CD4-positive, alpha-beta T cell treated with Interleukin-6 for 4 hours (primary cell): ENCODE measurements at places on chromosomes 2 and 18.
A peak's percentile ranks its signal among the peaks of the same experiment; 100 is the strongest.

DNA sequence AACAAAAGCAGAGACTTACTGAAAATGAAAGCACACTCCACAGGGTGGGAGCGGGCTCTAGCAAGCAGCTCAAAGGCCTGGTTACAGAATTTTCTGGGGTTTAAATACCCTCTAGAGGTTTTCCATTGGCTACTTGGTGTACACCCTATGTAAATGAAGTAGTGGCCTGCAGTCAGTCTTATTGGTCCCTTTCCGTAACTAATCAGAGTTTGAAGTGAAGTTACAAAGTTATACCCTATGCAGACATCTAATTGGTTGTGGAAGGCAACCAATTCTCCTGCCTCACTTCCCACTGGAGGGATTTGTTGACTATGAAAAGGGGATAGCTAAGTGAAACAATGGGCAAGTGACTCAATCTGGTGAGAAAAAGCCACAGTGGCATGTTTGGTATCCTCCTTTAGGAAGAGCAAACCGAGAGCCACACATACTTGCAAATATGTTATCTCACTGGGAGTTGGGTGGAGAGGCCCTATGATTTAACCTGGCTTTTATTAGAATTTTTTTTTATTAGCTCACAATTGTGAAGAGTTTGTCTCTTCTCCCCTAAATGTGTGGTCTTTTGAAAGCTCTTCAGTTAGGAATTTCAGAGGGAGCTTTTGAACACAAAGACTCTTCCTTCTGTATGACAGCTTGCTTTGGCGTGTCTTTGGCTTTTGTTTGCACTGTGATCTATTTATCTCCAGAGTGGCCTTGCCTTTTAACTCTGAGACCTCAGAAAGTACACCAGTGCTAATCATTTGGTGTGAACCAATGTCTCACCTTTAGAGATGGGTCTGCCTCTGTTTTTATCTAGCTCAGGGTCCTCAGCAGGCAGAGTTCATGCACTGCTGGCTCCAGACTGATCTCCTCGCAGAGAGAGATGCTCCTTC is 69.6 kb downstream of the MAP4K4 start:
- no peak for DNase-seq

GRCh38 chr18:48834413-48835031 is 116.2 kb downstream of the SMAD7 start:
- DNase-seq = peak; percentile 80

DNA sequence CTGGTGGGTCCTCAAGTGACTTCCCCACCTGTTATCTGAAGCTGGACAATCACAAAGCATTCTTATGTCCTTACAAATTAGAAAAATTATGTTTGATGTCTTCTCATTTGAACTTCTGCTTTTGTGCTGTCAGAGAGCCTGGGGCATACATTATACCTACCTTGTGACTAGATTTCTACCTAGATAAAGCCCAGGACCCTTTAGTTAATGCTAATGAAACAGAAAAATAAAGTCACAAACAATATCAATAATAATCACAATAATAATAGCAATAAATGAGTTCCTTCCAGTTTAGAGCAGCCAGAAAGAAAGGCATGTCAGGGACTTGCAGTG is 456.4 kb downstream of the SETBP1 start:
- DNase-seq = no peak

DNA sequence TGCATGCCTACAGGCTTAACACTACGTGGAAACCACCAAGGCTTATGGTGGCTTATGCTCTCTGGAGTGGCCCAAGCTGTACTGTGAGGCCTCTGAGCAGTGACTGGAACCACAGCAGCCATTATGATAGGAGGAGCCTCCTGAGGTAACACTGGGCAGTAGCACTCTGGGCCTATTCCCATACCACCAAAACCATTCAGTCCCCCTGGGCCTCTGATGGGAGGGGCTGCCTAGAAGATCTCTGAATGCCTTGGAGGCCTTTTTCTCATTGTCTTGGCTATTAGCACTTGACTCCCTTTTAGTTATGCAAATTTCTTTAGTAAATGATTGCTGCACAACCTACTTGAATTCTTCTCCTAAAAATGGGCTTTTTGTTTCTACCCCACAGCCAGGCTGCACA is 985.0 kb downstream of the DPP10 start:
- no peak for DNase-seq

- no peak for DNase-seq
Measured at GRCh38 chr2:176038694-176039093, 36.6 kb upstream of the LNPK start.

DNA sequence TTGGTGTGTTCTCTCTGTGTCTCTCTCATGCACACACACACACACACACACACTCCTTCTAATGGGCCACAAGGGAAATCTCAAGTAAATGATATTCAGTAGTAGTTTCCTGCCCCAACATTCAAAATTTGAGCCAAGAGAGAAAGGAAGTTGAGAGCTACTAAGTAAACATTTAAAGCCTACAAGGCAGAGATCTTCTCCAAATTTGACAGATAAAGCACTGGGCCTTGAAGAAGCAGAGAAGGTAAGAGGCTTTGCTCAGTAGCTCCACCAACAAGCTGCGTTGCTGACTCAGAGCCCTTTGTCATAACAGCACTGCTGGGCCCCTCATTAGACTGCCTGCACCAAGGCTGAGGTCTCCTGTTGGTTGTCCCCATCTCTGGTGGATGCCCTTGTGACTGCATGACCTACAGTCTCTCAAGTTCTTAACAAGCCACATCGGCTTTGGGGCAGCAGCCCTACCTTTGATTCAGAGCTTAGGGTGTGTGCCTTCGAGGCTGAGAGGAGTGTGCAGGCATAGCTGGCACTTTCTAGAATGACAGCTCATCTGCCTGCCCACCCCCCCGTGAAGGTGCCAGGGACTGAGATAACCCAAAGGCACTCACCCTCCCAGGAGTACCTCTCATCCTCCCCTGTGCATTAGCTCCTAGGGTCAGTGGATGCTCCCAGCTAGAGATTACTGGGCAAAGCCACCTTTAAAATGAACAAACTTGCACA is 32.3 kb upstream of the NEB start:
- no peak for DNase-seq

GRCh38 chr18:79507076-79507545 is 111.4 kb downstream of the NFATC1 start:
- peak; percentile 56 for DNase-seq

- no peak for DNase-seq
Measured at GRCh38 chr18:78430131-78430758, 549.4 kb upstream of the SALL3 start.

DNA sequence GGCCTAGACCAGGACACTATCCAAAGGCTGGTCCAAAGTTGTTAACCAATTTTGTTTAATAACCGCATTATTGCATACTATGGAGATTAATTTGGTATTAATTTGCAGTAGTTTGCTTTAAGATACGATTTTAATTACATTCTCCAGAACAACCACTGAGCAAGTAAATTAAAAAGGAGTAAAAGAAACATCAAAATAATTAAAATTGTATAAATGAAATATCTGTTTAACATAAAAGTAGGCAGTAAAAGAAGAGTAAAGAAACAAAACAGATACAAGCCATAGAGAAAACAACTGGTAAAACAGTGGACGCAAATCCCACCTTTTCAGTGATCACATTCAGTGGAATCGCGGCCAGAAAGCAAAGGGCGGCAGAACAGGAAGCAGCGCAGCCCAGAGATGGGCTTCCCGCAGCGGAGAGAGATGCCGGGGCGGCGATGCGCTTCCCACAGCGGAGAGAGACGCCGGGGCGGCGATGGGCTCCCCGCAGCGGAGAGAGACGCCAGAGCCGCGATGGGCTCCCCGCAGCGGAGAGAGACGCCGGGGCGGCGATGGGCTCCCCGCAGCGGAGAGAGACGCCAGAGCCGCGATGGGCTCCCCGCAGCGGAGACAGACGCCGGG is 176.8 kb downstream of the RTP5 start:
- no peak for DNase-seq

DNA sequence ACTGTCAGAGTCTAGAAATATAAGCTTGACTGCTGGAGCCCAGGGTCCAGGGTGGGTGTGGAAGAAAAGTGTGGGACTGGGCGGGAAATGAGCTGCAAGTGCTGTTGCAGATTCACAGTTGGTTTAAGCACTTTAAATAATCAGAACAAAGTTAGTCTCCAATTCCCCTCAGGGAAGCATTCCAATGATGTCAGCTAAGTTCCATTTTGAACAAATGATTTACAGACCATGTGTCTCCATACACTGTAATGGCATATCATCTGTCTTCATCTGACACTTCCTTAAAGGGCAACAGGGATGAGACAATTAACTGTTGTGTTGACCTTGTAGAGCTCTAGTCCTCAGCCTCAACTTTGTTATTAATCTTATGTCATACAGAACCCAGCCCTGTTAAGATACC is 31.5 kb upstream of the REG3A start:
- no peak for DNase-seq

DNA sequence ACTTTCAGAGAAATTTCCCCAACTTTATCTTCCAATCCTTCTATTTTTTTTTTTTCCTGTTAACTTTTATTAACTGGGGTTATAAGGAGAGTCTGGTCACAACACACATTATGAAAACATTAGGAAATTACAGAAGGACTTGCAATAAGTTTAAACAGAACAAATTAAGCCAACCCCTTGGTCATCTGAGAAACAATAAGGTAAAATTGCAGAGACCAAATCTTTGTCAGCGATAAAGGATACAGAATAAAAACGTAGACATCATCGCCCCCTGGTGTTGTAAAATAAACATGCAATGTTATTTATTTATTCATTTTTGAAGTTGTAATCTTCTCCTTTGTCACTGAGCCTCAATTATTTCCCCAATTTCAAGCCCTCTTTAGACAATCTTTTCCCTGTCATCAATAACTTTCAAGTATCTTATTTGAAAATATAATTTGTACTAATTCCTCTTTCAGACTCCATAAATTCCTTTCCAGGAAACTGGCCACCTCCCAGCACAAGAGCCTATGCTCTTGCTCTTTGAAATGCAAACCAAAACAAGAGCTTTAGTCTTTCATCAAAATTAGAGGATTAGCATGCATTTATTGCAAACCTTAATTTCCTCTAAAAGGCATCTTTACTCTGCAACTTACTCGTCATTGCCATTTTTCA is 19.5 kb downstream of the G6PC2 start:
- no peak for DNase-seq

- no peak for DNase-seq
Measured at GRCh38 chr2:234404957-234405356, 91.9 kb downstream of the ARL4C start.

GRCh38 chr2:105790461-105791149 is 45.9 kb downstream of the NCK2 start:
- no peak for DNase-seq

- no peak for DNase-seq
Measured at GRCh38 chr2:216298719-216299495, 73.4 kb downstream of the MARCHF4 start.

DNA sequence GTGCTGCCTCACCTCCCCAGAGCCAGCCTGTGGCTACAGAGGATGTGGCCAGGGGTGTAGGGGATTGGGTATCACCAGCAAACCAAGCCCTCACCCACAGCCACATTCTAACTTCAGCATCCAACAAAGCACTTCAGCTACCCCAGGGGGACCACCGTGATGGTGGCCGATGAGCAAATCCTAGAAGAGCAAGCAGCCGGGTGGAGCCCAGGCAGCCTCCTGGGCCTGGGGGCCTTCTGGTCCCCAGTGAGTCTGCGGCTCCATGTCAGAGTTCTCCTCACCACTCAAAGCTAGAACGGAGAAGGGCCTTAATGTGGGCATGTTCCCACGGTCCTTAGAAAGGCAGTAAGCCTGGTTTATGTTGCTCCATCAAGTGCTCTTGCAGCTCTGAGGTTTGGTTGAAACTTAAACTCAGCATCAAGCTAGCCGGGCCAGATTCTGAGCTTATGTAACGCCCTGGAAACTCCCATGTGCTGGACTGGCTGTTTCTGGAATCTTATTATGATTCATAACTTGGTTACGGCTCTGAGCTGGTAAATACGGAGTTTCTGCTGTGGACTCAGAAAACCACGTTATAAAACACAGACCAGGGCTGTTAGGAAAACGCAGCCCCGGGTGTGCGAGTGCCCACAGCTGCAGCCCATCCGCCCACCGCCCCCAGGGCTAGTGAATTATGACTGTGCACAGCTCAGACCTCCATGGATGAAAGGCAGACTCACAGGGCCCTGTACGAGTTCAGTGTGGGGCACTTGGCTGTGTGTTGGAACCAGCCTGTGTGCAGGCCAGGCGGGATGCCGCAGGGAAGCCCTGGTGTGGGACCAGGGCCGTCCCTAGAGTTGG is 99.8 kb downstream of the SEPTIN10 start:
- no peak for DNase-seq

DNA sequence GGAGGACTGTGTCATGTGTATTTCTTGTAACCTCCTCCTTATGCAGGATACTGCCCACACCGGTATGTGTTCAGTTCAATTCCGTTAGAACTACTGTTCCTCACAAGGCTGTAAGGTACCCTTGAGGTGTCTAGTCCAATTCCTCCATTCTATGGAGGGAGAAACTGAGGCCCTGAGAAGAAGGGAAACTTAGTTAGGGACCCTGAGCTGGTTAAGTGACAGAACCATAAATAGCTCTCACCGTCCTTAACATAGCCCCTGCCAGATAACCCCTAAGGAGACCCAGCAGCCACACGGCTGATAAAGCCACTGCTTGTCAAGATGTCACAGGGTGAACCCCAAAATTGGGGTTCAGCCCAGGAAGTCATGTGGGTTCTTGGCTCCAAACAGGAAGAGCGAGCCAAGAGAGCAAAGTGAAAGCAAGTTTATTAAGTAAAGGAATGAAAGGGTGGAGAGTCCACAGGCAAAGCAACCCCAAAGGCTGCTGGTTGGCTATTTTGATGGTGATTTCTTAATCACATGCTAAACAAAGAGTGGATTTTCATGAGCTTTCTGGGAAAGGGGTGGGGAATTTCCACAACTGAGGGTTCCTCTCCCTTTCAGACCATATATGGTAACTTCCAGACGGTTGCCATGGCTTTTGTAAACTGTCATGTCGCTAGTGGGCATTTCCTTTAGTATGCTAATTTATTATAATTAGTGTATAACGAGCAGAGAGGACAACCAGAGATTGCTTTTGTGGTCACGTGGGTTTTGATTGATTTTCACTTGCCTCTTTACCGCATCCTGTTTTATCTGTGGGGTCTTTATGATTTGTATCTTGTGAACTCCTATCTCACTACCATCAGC is 83.4 kb upstream of the RTN4 start:
- peak; percentile 53 for DNase-seq

DNA sequence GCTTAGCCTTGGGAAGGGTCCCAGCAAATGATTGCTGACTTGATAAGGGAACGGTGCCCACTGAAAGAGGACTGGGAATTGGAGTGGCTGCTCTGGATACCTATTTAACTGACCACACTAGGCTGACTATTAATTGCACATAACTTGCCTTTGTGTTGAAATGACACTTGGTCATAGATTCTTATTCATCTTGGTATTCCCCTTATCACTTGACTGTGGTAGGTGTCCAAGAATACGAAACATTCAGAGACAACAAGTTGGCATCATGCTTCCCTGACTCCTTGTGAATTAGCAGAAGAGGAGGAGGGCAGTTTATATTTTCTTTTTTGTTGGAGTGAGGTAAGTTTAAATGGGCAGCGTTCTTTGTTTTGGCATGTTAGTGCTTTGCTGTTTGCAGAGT is 13.4 kb downstream of the FMNL2 start:
- DNase-seq = no peak

DNA sequence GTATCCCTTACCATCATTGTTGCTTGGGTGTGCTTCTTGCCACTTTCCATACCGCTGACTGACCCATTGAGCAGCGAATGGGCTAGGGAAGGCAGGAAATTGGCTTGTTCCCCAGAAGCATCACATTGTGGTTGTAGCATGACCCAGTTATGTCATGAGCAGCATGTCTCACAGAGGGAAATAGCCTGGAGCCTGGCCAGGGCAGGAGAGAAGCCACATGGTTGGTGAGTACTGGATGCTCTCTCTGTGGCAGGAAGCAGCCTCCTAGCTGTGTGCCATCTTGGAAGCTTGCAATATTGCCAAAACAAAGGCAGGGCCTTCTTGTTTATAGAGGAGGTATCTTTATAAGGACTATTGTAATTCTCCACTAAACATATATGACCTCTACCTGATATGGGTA is 482.6 kb downstream of the PIK3C3 start:
- DNase-seq = no peak
